ENCODE measurements at places on chromosomes 7 and 10. TPM values are rescaled to one million over a fixed set of nuclear protein-coding genes. Genes with fewer than 3 reads are reported as not detected.

- DNase-seq: no peak
Observed at GRCh38 chr10:102196893-102197292, 29.2 kb upstream of the ELOVL3 start.

DNA sequence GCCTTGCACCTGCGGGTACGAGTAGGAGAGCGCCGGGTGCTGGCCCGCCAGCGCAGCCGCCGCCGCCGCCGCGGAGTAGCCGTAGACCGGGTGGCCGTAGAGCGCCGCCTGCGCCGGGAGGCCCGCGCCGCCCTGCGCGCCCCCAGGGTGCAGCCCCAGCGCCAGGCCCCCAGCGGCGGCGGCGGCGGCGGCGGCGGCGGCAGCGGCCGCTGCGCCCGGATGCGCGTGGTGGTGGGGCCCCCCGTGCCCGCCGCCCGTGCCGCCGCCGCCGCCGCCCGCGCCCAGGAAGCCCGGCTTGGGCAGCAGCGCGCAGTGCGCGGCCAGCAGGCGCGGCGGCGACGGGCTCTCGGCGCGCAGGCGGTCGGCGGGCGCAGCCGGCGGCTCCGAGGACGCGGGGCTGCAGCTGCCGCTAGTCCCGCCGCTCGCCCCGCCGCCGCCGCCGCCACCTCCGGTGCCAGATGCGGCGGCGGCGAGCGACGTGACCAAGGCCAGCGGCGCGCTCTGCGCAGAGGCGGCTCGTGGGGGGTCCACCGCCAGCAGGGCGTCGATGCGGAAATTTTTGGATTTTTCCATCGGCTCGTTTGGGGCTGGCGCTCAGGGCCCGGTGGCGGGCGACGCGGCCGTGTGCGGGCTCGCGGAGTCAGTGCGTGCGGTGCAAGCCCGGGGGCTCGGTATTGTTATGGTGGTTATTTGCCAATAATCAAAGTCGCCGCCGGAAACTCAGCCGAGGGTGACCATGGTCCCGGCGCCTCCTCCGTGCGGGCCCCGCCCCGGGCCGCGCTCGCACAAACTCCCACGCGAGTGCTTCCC, 480 bp downstream of the MNX1 start:
- DNase-seq: no peak

GRCh38 chr7:87226495-87226894, 7.0 kb upstream of the TMEM243 start:
- no peak for DNase-seq

DNA sequence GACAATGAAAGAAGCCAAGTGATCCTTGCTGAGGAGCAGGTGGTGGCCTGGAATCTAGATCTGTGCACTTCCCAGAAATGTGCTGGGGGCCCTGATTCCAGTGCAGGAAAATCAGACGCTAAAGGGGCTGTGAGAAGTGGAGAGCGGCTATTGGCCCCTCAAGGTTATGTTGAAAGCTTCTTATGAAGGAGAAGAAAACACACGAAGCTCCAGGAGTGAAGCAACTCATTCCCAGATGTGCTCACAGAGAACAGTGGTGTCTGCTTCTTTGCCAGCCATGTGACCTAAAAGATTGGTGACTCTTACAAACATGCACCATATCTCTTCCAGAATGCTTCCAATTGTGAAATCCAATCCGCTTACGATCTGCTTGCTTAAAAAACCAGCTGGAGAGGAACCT, 679.3 kb upstream of the IGFBP3 start:
- DNase-seq: no peak

GRCh38 chr10:49264177-49264677, 34.7 kb upstream of the C10orf71 start:
- DNase-seq: no peak

DNA sequence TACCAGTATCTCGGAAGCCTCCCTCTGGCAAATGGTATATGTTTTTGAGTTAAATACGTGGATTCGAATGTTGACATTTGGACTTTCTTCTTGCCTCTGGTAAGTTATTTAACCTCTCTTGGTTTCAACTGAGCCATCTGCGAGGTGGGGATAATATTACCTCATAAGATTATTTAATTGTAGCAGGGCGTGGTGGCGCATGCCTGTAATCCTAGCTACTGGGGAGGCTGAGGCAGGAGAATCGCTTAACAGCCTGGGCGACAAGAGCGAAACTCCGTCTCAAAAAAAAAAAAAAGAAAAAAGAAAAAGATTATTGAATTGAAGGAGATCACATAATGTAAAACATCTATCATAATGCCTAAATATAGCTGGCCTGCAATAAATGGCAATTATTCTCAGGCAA, 396 bp upstream of the TAF5 start:
- DNase-seq: no peak

DNA sequence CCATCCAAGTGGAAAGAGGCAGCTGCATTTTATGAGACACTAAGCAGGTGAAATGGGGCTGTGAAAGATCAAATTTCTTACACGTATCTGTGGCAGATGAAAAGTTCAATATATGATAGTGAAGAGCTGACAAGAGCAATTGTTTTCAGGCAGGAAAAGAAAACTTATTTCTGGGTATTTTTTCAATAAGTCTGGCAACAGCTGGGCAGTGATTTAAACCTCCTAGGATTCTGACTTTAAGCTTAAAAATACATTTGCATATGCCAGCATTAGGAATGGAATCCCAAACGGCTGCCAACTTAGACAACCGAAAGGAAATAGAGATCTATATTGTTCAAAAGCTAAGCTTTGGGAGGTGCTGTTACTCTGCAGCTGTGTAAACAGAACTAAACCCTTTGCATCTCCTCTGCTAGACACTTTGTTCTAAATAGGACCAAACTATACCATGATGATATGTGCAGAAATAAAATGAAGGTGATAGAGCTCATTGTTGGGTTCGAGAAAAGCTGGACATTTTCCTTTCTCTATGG, 26.1 kb downstream of the DYNC1I1 start:
- DNase-seq: no peak

- no peak for DNase-seq
Observed at GRCh38 chr10:34364253-34365037, 450.7 kb downstream of the PARD3 start.

- no peak for DNase-seq
Observed at GRCh38 chr10:102832987-102833386, 4.2 kb downstream of the CYP17A1 start.

DNA sequence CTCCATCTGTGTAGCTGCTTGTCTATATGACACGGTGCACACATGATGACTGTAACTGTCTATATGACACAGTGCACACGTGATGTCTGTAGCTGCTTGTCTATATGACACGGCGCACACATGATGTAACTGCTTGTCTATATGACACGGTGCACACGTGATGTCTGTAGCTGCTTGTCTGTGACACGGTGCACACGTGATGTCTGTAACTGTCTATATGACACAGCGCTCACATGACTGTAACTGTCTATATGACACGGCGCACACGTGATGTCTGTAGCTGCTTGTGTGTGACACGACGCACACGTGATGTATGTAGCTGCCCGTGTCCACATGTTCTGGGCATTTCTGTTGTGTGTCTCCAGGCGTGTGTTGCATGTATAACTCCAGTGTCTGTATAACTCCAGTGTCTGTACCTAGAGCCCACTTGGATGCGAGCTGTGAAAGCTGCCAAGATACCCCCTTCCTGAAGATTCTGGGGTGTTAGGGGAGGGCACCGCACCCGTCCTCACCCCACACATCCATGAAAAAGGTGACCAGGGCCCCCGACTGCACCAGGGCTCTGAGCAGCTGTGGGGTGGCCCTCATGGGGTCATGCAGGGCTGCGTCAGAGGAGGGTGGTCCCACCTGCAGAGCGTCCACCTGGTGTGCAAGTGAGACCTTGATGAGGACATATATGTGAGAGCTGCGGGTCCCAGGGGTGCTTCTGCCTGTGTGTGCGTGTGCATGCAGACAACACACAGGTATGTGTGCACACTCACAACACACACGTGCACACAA, 137.9 kb downstream of the ELFN1 start:
- no peak for DNase-seq

GRCh38 chr7:117468174-117468573, 11.7 kb upstream of the CFTR start:
- DNase-seq: no peak

GRCh38 chr10:82221601-82222149, 346.7 kb downstream of the NRG3 start:
- DNase-seq: no peak

DNA sequence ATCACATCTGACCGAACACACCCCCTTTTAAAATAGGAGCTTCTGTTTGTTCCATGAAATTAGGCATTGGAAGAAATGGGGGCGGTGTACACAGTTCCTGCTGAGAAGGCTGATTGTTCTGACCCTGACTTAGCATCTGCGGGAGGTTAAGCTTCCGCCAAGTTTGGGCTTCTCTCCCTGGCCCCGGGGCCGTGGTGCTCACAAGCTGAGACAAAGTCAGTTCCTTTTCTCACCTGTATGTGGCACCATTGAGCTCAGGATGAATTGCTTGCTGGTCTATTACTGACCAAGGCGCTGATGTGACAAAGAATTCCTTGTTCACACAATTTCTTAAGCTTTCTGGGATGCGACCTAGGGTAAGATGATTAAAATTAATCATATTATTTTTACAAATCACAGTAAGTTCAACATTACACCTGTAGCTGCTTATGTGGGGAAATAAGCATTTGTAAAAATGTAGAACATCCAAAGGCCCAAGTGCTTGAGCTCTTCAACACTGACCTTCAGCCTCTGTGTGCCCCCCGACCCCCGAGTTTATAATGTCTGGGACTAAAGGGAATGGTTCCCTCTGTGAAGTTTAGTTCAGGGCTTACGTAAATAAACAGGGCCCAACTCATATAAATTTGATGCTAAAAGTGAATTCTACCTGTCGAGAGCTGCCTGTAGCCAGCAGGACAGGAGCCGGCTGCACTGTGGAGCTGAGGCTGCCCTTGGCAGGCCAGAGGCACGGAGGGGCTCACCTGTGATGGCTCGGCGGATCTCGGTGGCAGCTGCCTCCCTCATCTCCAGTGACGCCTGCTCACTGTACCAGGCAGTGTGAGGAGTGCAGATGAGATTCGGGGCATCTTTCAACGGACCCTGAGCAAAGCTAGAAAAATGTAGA, 50.8 kb downstream of the ZRANB1 start:
- peak; percentile 83 for DNase-seq

GRCh38 chr7:33044401-33044718, 18.2 kb downstream of the NT5C3A start:
- DNase-seq: no peak

The HECTD2 gene
- 27.1 TPM for total RNA-seq

The PAX4 gene
- total RNA-seq: not detected

The PAOX gene
- total RNA-seq: 9.6 TPM

The GPR15LG gene
- not detected for total RNA-seq

The ADAM12 gene
- 5.8 TPM for total RNA-seq

The SLC18A2 gene
- total RNA-seq: 1.2 TPM

The TUBAL3 gene
- 0.18 TPM for total RNA-seq

Measured in sciatic nerve (tissue), 2 donors.